ENCODE measurements at places on chromosomes 2 and 18.

GRCh38 chr2:74372674-74373073 lies 7.4 kb downstream of the DCTN1 start:
- no peak for DNase-seq

GRCh38 chr2:17199741-17200140 lies 318.5 kb downstream of the RAD51AP2 start:
- no peak for DNase-seq

GRCh38 chr2:215003001-215003400 lies 135.4 kb downstream of the ABCA12 start:
- no peak for DNase-seq

DNA sequence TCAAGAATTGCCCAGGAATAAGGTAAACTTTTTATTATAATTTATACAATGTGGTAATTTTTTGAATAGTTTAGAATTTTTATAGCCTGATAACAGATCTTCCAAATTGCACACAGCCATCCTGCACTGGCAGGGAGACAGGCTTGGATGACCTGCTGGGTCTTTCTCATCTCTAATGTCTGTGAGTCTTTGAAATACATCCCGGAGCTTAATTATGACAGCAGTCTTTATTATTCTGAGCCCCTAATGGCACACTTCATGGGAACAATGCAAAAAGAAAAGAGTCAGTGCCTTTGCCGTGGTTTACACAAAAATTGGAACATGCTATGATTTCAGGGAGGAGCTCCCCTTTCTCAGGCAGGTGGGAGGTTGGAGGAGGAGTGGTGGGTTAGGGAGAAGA lies 71.0 kb downstream of the TMEM182 start:
- DNase-seq = no peak

- no peak for DNase-seq
Observed at GRCh38 chr2:199660167-199660566, 190.8 kb downstream of the FTCDNL1 start.

DNA sequence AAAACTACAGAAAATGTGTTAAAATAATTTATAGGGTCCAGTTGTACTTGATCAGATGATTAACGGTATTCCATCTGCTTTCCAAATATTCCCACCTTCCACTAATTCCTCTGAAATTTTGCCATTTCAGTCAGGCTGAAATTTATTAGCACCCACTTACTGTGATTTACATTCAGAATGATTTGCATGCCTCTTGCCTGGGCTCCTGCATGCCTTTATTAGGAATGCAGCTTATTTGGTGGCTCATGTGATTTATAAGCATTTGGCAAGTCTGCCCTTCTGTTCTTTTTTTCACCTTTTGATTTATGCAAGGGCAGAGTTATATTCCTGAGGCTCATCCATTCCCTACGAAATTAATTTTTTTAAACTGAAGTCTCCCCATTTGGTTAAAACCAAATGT lies 1594.5 kb upstream of the PIK3C3 start:
- DNase-seq = no peak

- DNase-seq = no peak
Observed at GRCh38 chr2:149953627-149954026, 366.1 kb upstream of the MMADHC start.

- no peak for DNase-seq
Observed at GRCh38 chr18:13394801-13395200, 176.2 kb downstream of the LDLRAD4 start.

DNA sequence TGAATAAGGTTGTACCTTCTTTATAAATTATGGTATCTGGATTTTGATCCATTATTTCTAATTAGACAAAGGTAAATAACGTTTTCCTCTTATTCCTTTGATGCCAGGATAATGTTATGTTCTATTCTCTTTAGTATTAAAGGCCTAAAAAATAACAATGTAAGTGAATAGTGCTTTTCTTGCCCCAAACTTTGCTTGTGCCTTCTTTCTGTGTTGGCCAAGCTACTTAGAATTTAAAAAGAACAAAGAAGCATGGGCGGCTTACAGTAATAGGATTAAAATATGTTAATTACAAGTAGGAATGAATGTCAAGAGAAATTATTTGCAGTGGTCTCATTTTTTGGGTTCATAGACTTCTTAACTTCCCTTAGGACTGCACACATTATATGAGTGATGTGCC lies 105.0 kb upstream of the FSIP2 start:
- no peak for DNase-seq

DNA sequence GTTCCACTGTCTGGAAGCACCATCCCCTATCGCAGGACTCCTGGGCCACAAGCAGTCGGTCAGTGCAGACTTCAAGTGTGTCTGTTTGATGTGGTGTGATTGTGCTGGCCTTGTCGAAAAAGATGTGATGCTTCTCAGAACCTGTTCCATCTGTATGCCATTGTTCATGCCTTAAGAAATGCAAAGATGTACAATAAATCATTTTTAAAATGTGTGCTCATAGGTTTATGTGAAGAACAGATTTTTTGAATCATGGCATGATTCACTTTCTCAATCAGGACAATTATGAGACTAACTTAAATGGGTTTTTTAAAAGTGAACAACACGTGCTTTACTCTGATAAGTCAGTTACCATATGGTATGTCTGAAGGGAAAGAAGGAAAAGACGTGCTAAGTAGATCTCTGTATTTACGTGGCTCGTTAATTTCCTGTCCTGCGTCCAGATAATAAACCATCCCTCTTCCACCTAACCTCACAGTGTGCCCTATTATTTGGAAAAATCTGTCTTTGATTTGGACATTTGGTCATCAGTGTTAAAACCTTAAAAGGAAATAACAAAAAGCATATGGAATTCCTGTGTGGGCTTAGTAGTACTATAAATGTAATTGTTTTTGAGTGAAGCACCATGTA lies 54.9 kb downstream of the PRKRA start:
- no peak for DNase-seq

DNA sequence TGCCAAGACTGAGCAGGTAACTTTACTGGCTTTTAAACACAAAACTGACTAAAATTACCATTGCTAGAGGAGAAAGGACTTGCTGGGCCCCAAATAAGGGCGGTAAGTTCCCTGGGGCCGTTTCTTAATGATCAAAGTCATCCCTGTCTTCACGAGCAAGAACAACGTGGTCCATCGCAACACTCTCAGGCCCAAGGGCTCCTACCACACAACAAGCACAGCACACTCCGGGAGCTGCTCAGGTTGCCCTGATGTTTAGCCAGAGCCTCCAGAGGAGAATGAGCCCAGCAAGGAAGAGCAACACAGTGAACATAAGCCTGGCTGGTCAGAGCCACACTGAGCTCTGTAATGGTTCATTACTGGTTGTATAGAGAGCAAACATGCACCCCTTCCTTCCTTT lies 102.7 kb downstream of the DYNC1I2 start:
- DNase-seq = no peak

- no peak for DNase-seq
Observed at GRCh38 chr2:218270721-218271486, 585 bp downstream of the PNKD start.

DNA sequence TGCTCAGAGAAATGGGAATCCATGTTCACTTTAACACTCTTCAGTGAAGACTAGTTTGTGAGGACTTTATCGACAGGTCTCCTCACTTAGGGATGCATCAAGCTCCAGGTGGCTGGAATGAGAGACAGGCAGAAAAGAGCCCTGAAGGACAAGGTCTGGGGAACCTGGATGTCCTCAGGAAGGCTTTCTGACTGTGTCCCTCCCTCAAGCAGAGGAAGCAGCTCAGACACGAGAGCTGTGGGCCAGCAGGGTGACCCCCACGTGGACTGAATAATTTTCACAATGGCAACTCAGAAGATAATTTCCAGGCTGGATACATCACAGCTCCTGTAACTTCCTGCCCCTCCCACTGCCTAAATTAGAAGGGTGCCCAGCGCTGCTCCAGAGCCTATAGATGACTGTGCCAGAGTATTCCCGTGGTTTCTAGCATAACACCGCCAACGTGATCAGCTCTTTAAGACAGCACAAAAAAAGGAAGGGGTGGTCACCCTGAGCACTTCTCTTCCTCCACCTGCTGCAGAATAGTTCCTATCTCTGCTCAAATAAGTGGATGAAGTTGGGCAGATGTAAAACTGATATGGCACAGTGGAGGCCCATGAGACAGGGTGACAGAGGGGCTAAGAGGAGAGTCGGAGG lies 25.7 kb upstream of the NCK2 start:
- no peak for DNase-seq

GRCh38 chr18:58491113-58491696 lies 137.7 kb downstream of the ALPK2 start:
- no peak for DNase-seq

- DNase-seq = no peak
Observed at GRCh38 chr2:214750529-214750928, 59.0 kb downstream of the BARD1 start.

- no peak for DNase-seq
Observed at GRCh38 chr2:119234021-119235019, 10.7 kb downstream of the STEAP3 start.

Data from epithelial cell of prostate (primary cell).